Osteocyte (in vitro differentiated cells): ENCODE measurements at places on chromosomes 6 and 20. TPM values are rescaled to one million over a fixed set of nuclear protein-coding genes. Genes with fewer than 3 reads are reported as not detected.

DNA sequence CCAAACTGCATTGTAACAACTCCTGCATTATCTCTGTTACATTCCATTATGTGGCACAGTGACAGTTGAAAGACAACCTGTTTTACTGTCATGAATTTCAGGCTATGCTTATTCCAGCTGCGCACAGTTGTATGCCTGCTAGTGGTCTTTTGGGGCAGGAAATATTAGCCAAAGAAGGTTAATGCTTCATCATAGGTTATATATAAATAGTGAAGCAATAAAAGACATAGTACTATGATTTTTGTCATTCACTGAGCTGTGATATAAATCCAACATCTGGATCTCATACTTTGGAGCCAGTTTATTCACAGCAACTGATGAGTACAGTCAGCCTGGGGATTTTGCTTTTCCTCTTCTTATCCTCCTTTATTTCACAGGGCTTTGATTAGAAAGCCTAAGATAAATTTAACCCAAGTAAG is 55.6 kb downstream of the FILIP1 start:
- DNase-seq: no peak

DNA sequence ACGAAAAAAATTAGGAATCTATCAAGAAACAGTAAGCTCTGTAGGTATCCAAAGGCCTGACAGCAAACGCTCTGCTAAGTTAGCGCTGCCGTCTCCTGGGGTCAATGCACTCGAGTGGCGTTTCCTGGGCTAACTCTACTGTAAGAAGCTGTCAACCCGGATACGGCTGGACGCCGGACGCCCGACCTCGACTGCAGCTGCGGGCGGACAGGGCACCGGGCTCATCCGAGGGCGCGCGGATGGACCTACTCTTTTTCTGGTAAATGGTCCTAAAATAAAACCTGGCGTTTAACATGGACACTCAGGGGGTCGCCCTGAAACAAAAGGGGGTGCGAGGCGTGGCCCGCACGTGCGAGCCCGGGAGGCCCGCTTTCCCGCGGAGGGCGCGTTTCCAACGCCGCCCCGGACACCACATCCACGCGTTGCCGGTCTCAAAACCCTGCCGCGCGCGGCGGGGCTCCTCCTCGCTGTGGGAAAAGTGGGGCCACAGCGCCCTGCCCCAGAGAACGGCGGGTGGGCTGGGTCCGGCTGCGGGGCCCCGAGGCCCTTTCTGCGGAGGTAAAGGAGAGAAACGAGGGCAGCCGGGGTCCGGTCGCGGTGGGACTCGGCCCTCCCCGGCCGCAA is 537 bp downstream of the TCP1 start:
- DNase-seq: no peak

Gene TUBB1
- not detected in 2 replicates for total RNA-seq

Gene CRYBG1
- total RNA-seq: 2.3 and 2.4 TPM in 2 replicates

DNA sequence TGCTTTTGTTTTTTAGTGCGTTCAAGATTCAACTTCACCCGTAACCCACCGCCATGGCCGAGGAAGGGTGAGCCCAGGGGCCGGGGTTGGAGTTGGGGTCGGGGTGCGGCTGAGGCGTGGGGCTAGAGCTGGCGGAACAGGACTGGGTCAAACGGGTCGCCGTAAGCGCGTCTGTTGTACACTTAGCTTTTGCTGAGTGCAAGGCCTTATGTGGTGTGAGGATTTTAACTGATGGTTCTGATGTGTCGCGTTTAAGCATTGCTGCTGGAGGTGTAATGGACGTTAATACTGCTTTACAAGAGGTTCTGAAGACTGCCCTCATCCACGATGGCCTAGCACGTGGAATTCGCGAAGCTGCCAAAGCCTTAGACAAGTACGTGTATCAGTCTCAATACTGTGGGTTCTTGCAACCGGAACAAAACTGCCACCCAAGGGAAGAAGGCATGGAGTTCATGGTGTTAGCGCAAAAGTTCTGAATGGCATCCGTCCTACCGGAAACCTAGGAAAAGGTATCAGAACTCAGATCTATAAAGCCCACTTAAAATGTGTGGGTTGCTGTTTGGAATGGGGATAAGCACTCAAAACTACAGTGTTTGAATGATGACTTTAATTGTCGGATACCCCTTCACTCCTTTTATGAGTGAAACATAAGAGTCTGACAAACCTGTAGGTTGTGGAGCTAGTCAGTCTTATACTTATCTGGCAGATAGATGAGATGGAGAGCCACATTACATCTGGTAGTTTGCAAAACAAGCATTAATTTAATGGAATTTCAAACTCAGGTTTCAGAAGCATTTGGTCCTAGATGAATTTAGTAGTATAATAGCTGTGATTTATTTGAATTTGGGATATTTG is 574 bp downstream of the RPS12 start:
- DNase-seq: no peak

- no peak for DNase-seq
Measured at GRCh38 chr20:44785768-44786167, 24.6 kb downstream of the RIMS4 start.

DNA sequence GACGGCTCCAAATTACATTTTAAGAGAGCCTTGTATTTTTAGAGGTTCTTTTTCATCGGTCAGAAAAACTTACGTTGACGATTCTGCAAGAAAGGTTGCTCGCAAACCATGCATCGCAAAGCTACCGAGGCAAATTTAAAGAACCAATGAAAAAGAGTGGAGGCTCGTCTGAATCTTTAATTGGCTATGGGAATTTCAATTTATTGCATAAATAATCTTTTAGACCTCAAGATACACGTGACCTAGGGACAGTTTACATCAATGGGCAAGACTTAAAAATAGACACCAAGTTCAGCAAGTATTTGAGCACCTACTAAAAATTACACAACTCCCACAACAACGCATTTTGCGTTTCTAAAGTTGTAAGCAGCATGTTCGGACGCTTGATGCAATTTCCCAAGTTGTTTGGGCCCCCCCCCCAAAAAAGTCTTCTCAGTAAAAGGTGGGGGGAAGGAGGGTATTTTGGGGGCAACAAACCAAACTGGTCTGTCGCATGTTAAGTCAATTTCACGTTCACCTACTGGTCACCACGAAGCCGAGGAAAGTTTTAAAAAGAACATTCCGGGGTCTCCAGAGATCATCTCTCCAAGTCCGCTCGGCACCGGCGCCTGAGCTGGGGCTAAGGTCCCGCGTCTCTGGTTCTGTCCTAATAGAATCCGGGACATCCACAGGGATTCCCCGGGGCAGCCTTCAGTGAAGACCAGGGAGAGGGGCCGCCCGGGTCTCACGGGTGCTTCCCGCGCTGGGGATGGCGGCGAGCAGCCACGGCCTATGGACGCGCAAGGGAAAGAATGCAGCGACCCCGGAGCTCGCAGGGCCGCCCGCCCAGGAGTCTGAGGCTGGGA is 851 bp downstream of the SNX5 start:
- DNase-seq: no peak

GRCh38 chr6:106063448-106063850 is 22.7 kb upstream of the PRDM1 start:
- DNase-seq: no peak

Gene SYNDIG1
- 0.40 and 0.94 TPM in 2 replicates for total RNA-seq

- no peak for DNase-seq
Measured at GRCh38 chr6:130968476-130968875, 94.6 kb downstream of the EPB41L2 start.

GRCh38 chr20:36866164-36866563 is 9.8 kb upstream of the TLDC2 start:
- DNase-seq: no peak

GRCh38 chr20:23039136-23039875 is 4.2 kb downstream of the SSTR4 start:
- no peak for DNase-seq

- DNase-seq: no peak
Measured at GRCh38 chr20:9517297-9518162, 3.1 kb downstream of the LAMP5 start.

- DNase-seq: no peak
Measured at GRCh38 chr6:125471667-125472066, 169.9 kb upstream of the HDDC2 start.

DNA sequence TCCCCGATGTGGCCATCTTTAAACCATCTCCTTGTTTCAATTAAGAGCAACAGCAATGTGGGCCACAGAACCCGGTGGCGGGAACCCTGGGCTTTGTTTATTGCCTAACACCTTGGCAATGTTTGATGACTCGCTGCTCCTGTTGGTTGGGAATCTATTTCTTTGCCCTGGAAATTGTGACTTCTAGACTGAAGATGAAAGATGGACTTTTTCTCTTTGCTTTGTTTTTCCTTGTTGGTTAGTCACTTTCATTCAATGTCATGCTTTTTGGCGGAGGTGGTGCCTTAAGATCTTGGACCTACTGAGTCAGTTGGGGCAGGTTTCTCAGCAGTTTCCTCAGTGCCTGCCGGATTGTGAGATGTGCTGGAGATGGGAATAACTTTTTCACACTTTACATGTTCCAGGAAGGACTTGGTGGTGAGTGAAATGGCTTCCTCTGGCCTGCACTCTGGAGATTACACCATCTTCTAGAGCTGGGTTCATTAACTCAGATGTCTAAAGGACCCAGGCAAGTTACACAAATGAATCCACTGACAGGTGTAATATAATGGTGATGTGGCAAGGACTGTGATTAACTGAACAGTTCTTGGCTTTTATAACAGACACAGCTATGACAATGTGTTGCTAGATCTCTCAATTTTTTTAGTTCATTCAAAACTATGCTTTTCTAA is 56.3 kb downstream of the TSHZ2 start:
- DNase-seq: no peak

DNA sequence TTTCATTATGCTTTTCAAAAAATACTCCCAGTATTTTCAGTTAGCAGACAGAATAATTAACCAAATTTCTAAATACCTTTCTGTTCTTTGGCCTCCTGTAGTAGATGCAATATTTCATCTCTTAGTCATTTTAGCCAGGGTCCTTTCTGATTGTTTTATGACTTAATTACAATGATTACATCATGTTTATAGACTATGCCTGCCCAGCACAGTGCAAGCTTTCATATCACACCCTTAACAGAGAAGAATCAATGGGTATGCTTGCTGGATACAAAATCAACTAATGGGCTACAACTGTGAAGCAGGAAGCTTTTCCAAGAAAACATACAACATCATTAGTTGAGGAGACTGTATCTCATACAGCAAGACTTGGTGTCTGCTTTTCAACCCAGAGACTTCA is 119.8 kb upstream of the NRSN1 start:
- DNase-seq: no peak

GRCh38 chr6:42714098-42714761 is 8.2 kb downstream of the PRPH2 start:
- no peak for DNase-seq

GRCh38 chr20:38249536-38250310 is 10.8 kb downstream of the KIAA1755 start:
- DNase-seq: no peak

- peak; percentile 95 for DNase-seq
Measured at GRCh38 chr6:33768644-33769120, 20.2 kb downstream of the LEMD2 start.

Gene BEND6
- total RNA-seq: 7.0 and 9.2 TPM in 2 replicates

DNA sequence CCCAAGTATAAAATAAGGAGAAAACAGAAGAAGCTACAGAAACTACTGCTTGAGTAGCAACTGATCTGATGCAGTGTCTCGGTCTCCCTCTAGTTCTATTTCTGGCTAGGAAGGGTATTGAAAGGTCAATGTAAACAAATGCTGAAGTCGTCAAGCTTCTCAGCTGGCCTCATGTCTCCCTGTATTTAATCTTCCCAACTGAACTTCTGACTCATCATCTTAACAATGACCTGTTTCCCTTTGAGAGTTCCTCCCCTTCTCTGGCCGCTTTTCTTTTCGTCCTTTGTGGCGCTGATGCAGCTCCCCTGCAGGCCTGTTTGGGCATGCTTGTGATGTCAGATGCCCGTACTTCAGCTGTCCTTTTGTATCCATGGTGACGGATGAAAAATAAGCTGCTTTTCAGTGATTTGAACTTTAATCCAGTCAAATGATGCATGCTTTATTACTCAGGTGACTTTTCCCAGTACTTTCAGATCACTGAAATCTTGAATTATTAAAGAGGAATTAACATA is 7.8 kb upstream of the LCA5 start:
- DNase-seq: peak; percentile 93

- DNase-seq: no peak
Measured at GRCh38 chr20:2756056-2756611, 44.3 kb downstream of the CPXM1 start.

Gene CUL7
- 59.9 and 62.3 TPM in 2 replicates for total RNA-seq

- DNase-seq: no peak
Measured at GRCh38 chr6:106773996-106774629, 144.7 kb downstream of the QRSL1 start.

DNA sequence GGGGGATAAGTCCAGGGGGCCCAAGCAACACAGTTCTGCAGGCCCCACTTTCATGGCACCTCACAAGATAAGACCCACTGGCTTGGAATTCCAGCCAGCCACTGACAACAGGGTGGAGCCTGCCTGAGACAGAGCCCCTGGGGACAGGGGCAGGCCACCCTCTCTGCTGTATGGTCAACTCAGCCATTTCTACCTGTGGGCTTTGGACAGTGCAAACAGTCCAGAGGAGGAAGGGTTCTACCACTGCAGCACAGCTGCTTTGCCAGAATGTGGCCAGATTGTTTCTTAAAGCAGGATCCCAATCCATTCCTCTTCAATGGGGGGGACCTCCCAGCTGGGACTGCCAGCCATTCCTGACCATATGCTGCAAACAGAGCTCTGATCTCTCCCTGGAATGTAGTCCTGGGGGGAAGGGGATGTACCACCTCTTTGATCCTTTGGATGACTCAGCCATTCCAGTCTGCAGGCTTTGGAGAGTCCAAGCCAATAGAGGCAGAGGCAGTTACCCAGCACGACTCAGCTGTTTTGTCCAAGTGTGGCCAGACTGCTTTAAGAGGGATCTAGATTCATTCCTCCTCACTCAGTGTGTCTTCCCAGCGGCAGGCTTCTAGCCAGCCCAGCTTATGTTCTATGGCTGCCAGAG is 842.2 kb downstream of the EPHA7 start:
- DNase-seq: no peak

- DNase-seq: no peak
Measured at GRCh38 chr6:165183496-165184140, 125.8 kb downstream of the C6orf118 start.

Gene PPP1R14C
- 0.46 and 0.60 TPM in 2 replicates for total RNA-seq

GRCh38 chr6:52317211-52317610 is 32.7 kb upstream of the MCM3 start:
- DNase-seq: no peak

- no peak for DNase-seq
Measured at GRCh38 chr6:99495466-99495865, 19.8 kb downstream of the USP45 start.

GRCh38 chr6:5399391-5399790 is 138.1 kb downstream of the FARS2 start:
- DNase-seq: no peak

- DNase-seq: no peak
Measured at GRCh38 chr6:73704798-73705197, 8.8 kb downstream of the CD109 start.

Gene RPRD1B
- total RNA-seq: 26.9 and 28.5 TPM in 2 replicates

- no peak for DNase-seq
Measured at GRCh38 chr6:47455533-47456209, 21.9 kb upstream of the CD2AP start.

Gene PRDM13
- not detected in 2 replicates for total RNA-seq

DNA sequence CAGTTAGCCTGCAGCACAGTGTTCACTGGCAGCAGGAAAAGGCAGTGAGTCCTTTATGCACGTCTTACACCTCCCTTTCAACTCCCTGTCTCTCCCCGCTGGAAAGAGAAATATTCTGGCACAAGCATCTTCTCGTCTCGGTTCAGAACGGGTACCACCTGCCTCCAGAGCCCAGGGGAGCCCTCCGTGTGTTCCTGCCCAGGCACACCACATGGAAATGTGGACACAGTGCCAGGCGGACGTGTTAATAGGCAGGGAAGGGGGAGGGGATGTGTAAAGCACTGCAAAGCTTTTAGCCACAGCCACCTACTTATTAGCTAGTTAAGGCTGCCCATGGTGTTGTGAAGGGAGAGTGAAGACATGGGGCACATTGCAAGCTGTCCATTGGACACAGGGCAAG is 219.7 kb downstream of the FARS2 start:
- DNase-seq: no peak
